ENCODE measurements at places on chromosomes 2 and 18.

GRCh38 chr2:113966832-113967231, 76.9 kb downstream of the ACTR3 start:
- DNase-seq, result no peak

- DNase-seq, result no peak
Measured at GRCh38 chr2:240353086-240353798, 82.2 kb upstream of the GPC1 start.

DNA sequence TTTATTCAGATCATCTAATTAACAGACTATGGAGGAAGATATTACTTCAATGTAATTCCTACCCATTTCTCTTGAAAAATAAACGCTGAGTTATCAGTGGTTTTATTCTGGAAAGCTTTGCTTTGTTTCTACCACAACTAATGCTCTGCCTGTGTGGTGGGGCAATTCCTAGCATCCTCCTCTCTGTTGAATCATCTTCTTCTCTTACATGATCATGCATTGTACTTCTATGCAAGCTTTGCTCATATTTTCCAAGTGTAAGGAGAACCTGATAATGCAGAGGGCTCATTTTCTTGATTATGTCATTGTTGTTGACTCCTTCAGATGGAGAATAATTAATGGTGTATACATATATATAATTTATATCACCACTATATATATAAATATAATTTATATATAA, 46.7 kb downstream of the CCDC195 start:
- DNase-seq, result no peak

DNA sequence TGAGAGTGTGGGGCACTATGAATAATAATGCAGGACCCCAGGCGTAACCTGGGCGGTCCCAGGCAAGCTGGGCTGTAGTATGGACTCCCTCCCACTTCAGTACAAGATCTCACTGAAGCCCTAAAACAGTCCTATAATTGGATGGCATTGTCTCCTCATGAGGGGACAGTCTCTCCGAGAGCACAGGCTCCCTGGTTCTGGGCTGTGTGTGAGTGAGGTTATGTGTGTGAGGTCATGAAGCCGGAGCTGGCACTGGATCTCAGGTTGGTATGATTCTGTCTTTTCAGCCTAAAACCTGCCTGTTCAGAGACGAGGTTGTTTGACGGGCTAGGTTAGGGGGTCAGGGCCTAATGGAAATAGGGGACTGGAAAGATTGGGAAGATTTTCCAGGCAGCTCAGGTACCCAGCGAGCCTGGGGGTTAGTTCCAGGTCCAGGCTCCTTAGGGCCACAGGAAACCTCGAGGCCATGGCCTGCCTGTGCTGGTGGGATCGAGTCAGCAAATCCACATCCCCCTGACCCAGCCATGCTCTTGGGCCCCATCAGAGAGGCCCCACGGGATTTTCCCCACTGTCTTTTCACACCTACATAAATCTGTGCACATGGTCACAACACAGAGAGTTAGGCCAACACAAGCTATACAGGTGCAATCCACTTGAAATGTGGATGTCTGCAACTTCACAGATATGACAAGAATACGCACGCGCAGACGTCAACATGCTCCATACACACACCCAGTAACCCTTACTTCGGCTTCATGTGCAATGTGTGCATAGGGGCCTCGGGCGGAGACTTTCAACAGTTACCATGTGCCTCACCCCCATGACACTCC, 94.8 kb downstream of the INHBB start:
- DNase-seq, result no peak

DNA sequence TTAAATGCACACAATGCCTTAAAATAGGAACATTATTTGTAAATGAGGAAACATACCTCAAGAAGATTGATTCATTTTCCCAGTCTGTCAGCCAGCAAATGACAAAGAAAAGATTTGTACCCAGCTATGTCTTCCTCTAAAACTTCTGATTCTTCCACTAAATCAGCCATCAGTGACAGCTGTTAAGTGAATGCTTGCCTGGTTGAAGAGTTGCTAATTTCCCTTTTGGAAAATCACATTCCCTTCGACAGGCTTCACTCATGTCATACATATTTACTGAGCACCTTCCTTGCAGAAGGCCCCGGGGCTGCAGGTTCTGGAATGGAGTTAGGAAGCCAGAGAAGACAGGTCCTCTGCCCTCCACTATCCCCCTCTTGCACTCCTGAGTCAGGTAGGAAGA, 112.0 kb upstream of the SLC66A3 start:
- DNase-seq, result no peak

GRCh38 chr2:178514664-178515063, 34.4 kb downstream of the PLEKHA3 start:
- DNase-seq, result no peak

Measured in Right ventricle myocardium inferior (tissue), 1 donor.